ENCODE measurements at places on chromosomes 7 and 10. TPM values are rescaled to one million over a fixed set of nuclear protein-coding genes. Genes with fewer than 3 reads are reported as not detected.

The PPIA gene
- 1,612 TPM for total RNA-seq

The MKX gene
- total RNA-seq, result 15.3 TPM

The CACUL1 gene
- total RNA-seq, result 39.2 TPM

The MAP3K8 gene
- total RNA-seq, result 10.3 TPM

The CEP55 gene
- total RNA-seq, result 4.7 TPM

The EIF4H gene
- 270 TPM for total RNA-seq

DNA sequence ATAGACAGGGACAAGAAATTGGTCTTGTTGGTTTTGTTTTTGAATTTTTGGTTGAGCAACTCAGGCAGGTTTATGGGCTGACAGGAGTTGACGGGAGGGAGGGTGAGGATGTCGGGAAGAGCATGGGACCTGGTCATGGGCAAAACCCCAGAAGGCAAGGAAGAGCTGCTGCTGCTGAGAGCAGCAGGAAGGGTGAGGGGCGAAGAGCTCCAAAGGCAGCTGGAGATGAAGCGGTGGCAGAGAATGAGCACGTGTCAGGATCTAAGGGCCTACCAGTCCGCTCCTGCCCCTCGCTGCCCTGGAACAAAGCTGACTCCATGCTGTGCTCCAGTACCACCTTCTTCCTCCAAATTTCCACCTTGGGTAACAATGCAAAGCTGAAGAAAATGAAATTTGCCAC, 84.3 kb downstream of the ARHGAP22 start:
- H3K4me3 ChIP-seq, result no peak overlapping the region
- no peaks in the 10 kb centered on the region for H3K27me3 ChIP-seq
- no peak for DNase-seq
- H3K27ac ChIP-seq, result peak overlapping the region; percentile 7

GRCh38 chr7:155942226-155942950, 130.1 kb upstream of the SHH start:
- H3K36me3 ChIP-seq, result no peaks in the 10 kb centered on the region
- H3K27ac ChIP-seq, result no peak overlapping the region
- no peaks in the 10 kb centered on the region for H3K4me1 ChIP-seq
- no peak overlapping the region for H3K4me3 ChIP-seq
- no peaks in the 10 kb centered on the region for H3K27me3 ChIP-seq

- DNase-seq, result no peak
- H3K4me1 ChIP-seq, result no peaks in the 10 kb centered on the region
- peaks cover 56% of the 10 kb centered on the region for H3K36me3 ChIP-seq
Measured at GRCh38 chr10:119829429-119829828, 43.2 kb downstream of the MCMBP start.

- peak; percentile 44 for DNase-seq
- H3K27me3 ChIP-seq, result peaks cover 16% of the 10 kb centered on the region
- H3K27ac ChIP-seq, result no peak overlapping the region
- H3K4me1 ChIP-seq, result peaks cover 3% of the 10 kb centered on the region
- H3K4me3 ChIP-seq, result no peak overlapping the region
Measured at GRCh38 chr7:64879800-64880199, 23.3 kb upstream of the ZNF273 start.

GRCh38 chr10:97647556-97647955, 7.1 kb downstream of the PI4K2A start:
- H3K27me3 ChIP-seq, result no peaks in the 10 kb centered on the region
- H3K36me3 ChIP-seq, result peaks cover 41% of the 10 kb centered on the region
- H3K4me3 ChIP-seq, result no peak overlapping the region

GRCh38 chr7:90599038-90599437, 2.9 kb downstream of the CDK14 start:
- H3K27me3 ChIP-seq, result no peaks in the 10 kb centered on the region
- DNase-seq, result peak; percentile 61
- peaks cover 25% of the 10 kb centered on the region for H3K4me1 ChIP-seq
- peak overlapping the region; percentile 5 for H3K4me3 ChIP-seq

DNA sequence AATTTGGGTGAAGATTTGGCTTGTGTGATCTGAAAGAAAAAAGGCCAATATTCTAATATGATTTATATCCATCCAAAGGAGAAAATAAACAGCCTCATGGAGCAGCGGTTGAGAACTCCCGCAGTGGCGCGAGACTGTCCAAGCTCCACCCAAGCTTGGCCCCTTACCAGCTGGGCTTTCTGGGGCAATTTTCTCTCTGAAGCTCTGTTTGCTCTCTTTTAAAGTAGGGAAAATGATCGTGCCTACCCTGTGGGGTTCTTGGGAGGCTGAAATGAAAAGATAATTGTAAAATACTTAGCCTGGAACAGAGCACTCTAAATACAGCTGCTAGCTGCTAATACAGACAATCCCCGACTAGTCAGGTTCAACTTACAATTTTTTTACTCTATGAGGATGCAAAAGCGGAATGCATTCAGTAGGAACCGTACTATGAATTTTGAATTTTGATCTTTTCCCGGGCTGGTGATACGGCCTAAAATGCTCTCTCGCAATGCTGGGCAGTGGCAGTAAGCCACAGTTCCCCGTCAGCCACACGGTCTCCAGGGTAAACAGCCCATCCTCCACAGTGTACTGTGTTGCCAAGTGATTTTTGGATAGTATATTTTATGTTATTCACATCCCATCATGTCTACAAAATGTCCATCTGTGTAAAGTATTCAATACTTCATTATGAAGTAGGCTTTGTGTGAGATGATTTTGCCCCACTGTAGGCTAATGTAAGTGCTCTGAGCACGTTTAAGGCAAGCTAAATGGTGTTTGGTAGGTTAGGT, 137.7 kb downstream of the CHN2 start:
- H3K36me3 ChIP-seq, result no peaks in the 10 kb centered on the region
- H3K27me3 ChIP-seq, result peaks cover 25% of the 10 kb centered on the region
- no peaks in the 10 kb centered on the region for H3K4me1 ChIP-seq
- no peak overlapping the region for H3K27ac ChIP-seq

DNA sequence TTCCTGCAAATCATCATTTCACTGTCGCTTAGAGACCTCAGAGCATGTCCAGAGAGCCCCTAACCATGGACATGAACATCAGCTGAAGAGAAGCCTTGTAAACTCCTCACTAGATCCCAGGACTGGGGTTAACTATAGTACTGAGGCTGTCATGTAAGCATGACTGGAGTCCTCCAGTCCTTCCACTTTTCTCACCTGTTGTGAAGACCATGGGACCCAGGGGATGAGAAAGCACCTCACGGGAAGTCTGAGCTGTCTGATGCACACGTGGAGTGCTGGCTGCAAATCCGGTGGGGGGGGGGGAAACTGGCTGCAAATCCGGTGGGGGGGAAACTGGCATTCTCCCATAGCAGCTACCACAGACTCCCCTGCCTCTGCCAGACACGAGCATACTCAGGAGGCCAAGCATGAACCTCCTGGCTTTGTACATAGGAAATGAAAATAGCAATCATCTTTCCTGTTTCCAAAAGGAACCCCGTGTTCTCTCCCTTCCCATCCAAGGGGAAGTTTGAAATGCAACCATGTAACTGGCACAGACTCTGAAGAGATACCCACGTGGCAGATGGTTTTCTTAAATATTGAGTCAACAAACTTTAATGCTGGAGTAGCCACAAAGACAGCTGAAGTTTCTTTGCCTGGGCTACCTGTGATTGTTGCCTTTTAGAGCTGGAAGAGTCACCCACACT, 261.4 kb downstream of the ZMYND11 start:
- DNase-seq, result no peak
- H3K27ac ChIP-seq, result no peak overlapping the region
- H3K4me1 ChIP-seq, result no peaks in the 10 kb centered on the region

DNA sequence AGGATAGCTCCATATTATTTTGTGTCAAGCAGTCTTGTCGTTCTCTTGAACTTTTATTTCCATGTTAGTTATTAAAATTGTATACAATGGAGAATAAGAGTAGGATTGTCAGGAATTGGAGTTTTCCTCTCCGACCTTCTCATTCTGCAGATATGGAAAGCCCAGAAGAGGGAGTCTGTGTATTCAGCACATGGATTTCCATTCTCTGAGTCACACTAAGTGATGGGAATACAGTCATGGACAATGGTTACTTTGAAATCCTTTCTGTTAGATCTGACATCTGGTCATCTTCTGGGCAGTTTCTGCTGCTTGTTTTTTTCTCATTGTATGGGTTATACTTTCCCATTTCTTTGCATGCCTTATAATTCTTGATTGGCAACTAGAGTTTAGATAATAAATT, 5.0 kb upstream of the TASOR2 start:
- no peak overlapping the region for H3K4me3 ChIP-seq
- peaks cover 8% of the 10 kb centered on the region for H3K27me3 ChIP-seq
- H3K27ac ChIP-seq, result no peak overlapping the region
- no peaks in the 10 kb centered on the region for H3K36me3 ChIP-seq

GRCh38 chr10:127318396-127318795, 122.0 kb upstream of the INSYN2A start:
- no peak overlapping the region for H3K27ac ChIP-seq
- H3K4me3 ChIP-seq, result no peak overlapping the region
- H3K36me3 ChIP-seq, result no peaks in the 10 kb centered on the region

DNA sequence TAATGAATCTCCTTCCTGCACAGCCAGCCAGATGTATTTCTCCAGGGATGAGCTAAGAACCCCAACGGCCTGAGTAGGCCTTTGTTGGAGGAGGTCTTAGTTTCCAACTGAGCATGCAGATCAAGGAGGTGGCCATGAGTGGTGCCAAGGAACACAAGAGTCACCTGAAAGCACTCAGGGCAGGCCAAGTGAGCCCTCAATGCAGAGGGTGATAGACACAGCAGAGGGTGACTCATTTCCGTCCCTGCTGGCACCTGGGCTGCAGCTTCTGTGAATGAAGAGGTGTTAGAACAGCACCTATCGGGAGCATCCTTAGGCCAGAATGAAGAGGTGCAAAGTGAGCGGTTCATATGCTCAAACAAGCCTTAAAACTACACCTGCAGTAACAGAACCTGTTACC, 211.8 kb downstream of the FRMD4A start:
- no peak overlapping the region for H3K27ac ChIP-seq
- H3K36me3 ChIP-seq, result no peaks in the 10 kb centered on the region
- H3K4me1 ChIP-seq, result no peaks in the 10 kb centered on the region
- no peak for DNase-seq
- peaks cover 14% of the 10 kb centered on the region for H3K27me3 ChIP-seq
- H3K4me3 ChIP-seq, result no peak overlapping the region

- H3K27ac ChIP-seq, result no peak overlapping the region
- H3K4me3 ChIP-seq, result no peak overlapping the region
- no peaks in the 10 kb centered on the region for H3K27me3 ChIP-seq
Measured at GRCh38 chr7:2528481-2529095, 9.0 kb downstream of the LFNG start.

DNA sequence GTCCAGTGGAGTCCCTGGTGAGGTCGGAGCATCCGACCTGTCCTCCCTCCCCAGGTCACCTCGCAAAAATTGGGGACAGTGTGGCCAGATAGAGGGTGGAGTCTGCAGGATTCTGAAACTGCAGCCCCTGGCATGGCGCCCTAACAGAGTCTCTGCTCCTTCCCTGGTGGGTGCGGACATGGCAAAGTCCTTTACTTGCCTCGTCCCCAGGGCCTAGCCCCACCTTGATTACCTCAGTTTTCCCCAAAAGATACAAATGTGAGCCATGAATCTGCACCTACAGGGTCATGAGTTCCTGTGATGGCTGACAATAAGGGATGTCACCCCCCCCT, 47.7 kb downstream of the NPVF start:
- H3K27me3 ChIP-seq, result peaks cover 11% of the 10 kb centered on the region
- H3K4me1 ChIP-seq, result peaks cover 4% of the 10 kb centered on the region
- H3K27ac ChIP-seq, result no peak overlapping the region
- H3K4me3 ChIP-seq, result peak overlapping the region; percentile 71
- no peaks in the 10 kb centered on the region for H3K36me3 ChIP-seq

DNA sequence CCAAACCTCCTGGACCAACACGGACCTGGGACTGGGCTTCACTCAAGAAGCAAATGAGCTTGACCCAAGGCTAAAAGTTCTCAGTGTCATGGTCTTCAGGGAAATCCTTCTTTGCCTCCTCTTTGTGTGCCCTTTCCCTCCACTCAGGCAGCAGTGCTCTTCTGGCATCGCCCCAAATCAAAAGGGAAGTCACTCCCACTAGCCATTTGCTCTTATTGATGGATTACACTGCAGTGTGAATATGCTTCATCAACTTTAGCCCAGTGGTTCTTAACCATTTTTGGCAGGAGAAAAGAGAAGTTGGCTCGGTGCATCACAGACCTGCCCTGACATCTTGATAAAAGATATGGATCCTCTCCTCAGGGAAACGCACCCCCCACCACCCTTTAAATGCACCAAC, 19.2 kb upstream of the IKZF1 start:
- H3K27me3 ChIP-seq, result no peaks in the 10 kb centered on the region
- no peaks in the 10 kb centered on the region for H3K4me1 ChIP-seq
- no peaks in the 10 kb centered on the region for H3K36me3 ChIP-seq
- no peak overlapping the region for H3K27ac ChIP-seq
- H3K4me3 ChIP-seq, result no peak overlapping the region

DNA sequence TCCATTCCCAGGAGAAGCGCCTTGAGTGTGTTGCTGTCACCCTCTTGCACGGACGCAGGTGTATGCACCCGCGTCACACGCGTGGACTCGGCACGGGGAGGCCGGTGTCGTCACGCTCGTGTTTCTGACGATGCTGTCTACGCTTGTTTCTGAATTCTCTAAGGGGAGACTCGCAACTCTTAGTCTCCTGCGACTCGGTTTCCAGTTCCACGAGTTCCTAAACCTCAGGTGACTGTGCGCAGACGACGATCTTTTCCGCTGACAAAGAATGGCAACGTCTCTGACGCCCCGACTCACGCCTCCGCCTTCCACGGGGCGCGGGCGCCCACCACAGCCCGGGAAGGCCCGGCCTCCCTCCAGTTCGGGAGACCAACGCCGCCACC, 579 bp downstream of the IDI1 start:
- peak; percentile 88 for DNase-seq
- H3K36me3 ChIP-seq, result peaks cover 9% of the 10 kb centered on the region

GRCh38 chr10:12902135-12902572, 99.4 kb downstream of the CCDC3 start:
- no peak overlapping the region for H3K4me3 ChIP-seq
- H3K27ac ChIP-seq, result no peak overlapping the region
- peak; percentile 96 for DNase-seq
- no peaks in the 10 kb centered on the region for H3K36me3 ChIP-seq
- no peaks in the 10 kb centered on the region for H3K4me1 ChIP-seq

- DNase-seq, result no peak
- no peaks in the 10 kb centered on the region for H3K36me3 ChIP-seq
- no peak overlapping the region for H3K4me3 ChIP-seq
- no peaks in the 10 kb centered on the region for H3K27me3 ChIP-seq
- H3K27ac ChIP-seq, result no peak overlapping the region
Measured at GRCh38 chr10:20677340-20677739, 219.8 kb downstream of the NEBL start.
